H7 (cell line): ENCODE measurements at places on chromosomes 7 and 10. TPM values are rescaled to one million over a fixed set of nuclear protein-coding genes. Genes with fewer than 3 reads are reported as not detected.

DNA sequence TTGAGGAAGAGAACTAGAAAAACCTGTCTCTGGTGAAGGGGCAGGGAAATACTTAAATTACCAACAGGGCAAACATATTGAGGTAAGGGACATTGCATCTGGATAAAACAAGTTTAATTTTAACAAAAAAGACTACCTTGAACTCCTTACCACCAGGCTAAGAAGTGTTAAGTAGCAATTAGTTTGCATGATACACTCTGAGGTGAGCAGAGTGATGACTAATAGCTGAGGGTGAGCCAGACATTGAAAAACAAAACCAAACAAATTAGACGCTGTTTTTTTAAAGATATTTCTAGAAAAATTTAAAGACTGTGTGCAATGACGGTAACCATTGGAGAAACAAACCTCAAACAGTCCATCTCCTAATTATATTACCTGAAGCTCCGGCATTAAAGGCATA, 105.9 kb downstream of the ANKRD7 start:
- DNase-seq, result no peak

GPR146 gene
- 0.07 and 0.87 TPM in 2 replicates for total RNA-seq

- no peak for DNase-seq
Observed at GRCh38 chr7:125555916-125556315, 626.3 kb upstream of the POT1 start.

LIPM gene
- total RNA-seq, result not detected in 2 replicates

AKR1C4 gene
- total RNA-seq, result not detected in 2 replicates

- no peak for DNase-seq
Observed at GRCh38 chr10:43627942-43628341, 20.7 kb downstream of the ZNF32 start.

EZH2 gene
- total RNA-seq, result 18.4 and 19.2 TPM in 2 replicates

- DNase-seq, result peak; percentile 57
Observed at GRCh38 chr7:158843771-158844170, 12.6 kb upstream of the DYNC2I1 start.

- DNase-seq, result no peak
Observed at GRCh38 chr7:29343399-29343798, 148.8 kb downstream of the CHN2 start.

NUTM2B gene
- 0.11 and 0.59 TPM in 2 replicates for total RNA-seq

NPY4R gene
- not detected in 2 replicates for total RNA-seq

DNA sequence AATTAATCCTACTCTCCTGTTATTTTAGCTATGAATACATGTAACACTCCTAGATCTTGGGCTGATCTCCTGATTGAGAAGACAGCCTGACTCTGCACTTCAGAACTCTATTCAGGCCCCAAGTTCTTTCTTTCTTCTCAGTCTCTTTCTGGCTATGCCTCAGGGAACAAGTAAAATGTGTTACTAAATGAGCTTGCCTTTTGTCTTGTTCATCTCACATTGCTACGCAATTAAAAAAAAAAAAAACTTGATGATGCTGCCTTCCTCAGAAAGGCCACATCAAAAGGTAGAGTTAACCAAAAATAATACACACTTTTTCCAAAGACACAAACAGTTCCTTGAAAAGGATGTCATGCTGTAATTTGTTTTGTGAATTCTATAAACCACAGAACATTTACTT, 258.1 kb downstream of the TWIST1 start:
- no peak for DNase-seq

- peak; percentile 35 for DNase-seq
Observed at GRCh38 chr7:101273206-101273605, 28.3 kb upstream of the FIS1 start.

DNA sequence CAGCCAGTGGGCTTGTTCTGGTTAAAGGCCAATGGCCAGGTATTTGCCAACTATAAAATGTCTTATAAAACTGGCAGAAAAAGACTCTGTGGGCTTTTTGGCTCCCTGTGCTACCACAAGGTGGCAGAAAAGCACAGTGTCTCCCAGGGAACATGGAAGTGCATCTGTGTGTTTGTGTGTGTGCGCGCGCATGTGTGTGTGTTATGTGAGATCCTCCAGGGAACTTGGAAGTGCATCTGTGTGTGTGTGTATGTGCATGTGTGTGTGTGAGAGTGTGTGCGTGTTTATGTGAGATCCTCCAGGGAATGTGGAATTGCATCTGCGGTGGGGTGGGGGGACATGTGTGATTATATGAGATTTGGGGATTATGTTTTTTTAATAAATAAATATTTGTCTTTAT, 30.2 kb upstream of the ABI1 start:
- DNase-seq, result peak; percentile 37

GRCh38 chr10:96450529-96451207, 63.1 kb downstream of the TLL2 start:
- DNase-seq, result peak; percentile 82

DNA sequence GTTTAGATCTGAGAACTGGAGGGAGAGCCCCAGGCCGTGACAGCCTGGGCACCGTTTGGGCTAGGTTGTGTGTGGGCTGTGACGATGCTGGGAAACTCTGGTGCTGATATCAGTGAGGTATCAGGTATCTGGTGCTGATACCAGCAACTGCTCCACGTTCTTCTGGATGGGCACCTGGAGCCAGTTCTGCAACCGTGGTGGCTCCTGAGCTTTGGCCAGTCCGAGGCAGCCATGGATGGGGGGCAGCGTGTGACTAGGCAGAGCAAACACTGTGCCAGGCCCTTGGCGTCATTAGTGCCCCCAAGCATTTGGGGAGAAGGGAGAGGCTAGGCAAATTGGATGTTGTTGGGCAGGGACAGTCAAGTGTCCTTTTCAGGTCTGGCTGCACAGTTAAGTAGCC, 57.9 kb downstream of the ZNF467 start:
- no peak for DNase-seq

- DNase-seq, result no peak
Observed at GRCh38 chr10:71094712-71095390, 117.5 kb upstream of the UNC5B start.

GRCh38 chr10:74824184-74824899, 2.1 kb upstream of the KAT6B start:
- no peak for DNase-seq

GRCh38 chr7:38675494-38676106, 44.4 kb upstream of the AMPH start:
- no peak for DNase-seq

DNA sequence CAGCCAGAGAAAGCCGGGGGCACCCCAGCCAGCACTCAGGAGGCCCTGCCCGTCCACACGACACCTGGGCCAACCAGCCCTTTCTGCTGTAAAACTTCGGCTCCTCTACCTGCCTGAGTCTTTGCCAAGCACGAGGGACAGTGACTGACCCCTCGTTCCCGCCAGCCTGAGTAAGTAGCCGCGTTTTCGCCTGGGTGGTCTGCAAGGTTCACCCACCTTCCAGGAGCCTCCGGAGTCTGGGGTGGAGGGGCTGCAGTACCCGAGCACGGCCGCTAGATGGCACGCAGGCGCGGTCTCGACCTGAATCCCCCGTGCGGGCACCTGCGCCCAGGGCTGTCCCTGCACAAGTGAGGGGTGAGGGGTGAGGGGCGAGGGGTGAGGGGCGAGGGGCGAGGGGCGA, 192.7 kb downstream of the PTPRN2 start:
- peak; percentile 98 for DNase-seq

DNA sequence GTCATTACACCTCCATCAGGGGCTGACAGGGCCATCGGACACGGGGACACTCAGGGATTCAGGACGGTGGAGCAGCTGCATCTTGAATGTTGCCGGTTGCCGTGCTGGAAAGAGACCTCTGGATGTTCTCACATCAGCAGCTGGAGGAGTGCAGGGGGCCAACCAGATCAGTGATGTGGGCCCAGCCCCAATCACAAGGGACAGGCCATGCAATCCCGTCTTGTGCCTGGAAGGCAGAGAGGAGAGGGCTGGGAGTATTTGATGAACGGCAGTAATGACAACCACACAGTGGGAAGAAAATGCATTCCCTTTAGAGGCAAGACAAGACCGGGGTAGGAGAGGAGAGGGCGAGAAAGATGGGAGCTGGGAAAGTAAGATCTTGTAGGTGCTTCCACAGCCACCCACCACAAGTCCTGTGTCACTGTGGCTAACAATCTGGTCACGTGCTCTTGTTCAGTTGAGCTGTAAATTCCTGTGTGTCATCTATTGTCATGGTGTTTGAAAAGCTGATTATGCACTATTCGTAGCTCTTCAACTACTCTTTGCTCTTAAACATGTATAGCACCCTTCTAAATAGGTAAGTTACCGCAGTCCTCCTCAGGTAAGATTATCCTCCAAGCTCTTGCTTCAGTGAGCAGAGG, 85.9 kb upstream of the LEP start:
- DNase-seq, result no peak

LANCL2 gene
- total RNA-seq, result 7.1 and 10.7 TPM in 2 replicates
